ENCODE measurements at places on chromosomes 3 and 15.

DNA sequence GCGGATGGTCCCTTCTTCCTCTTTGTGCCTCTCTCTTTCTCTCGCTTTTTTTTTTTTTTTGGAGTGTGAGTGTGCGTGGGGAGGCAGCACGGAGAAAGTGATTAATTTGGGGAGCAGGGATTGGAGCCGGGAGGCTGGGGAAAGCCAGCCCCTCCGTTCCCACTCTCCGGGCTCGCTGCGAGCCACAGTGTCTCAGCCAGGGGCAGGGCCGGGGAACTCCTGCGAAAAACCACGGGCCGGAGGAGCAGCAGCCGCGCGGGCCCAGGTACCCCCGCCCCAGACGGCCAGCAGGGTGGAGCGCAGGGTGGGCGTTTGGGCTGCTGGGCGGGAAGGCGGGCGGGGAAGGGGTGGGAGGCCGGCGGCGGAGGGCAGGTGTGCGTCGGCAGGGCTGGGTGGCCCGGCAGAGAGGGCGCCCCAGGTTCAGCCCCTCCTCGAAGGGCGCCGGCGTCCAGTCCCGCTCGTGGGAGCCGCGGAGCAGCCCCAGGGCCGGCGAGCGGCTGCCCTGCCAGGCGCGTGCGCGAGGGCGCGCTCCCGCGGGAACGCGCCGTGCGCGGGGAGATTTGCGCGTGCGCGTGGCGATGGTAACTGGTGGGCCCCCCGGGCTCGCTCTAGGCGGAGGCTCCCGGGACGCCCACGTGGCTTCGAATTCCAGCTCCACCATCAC, 1.4 kb downstream of the CHL1 start:
- DNase-seq = no peak

- no peak for DNase-seq
These were observed 153.2 kb upstream of the FRMD4B start for GRCh38 chr3:69539134-69539533.

DNA sequence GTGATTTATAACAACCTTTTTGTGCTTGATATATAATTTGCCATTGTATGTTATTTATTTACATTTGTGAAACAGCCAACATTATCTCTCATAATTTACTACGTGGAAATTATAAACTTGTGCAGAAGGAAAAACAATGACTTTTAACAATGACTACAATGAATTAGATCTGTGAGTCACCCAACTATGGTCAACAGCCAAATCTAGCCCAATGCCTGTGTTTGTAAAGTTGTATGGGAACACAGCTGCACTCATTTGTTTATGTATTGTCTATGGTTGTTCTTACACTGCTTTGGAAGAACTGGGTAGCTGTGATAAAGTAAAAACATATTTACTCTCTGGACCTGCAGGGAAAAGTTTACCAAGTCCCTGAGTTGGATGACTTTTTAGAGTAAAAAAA, 110.4 kb downstream of the OTOL1 start:
- no peak for DNase-seq

- DNase-seq = no peak
These were observed 19.0 kb upstream of the TRAK1 start for GRCh38 chr3:42071904-42072812.

DNA sequence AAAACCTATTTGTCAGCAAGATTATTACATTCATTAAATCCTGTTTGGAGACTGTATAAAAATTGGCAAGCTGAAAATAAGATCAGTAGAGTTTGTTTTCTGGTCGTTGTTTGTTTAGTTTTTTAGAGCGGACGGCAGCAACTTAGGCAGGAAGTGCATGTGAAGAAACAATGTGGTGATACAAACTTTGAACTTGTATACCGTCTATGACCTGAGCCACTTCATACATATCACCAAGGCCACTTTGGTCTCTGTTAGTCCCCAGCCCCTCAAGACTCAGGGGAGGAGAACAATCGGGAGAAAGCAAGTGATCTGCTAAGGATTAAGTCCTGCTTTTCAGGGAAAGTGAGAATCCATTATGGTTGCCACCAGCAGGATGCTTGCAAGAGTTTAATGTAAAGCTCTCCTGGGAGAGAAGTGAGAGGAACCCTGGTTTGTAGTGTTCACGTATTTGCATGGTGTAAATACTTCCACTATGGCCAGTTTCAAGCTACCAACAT, 31.1 kb downstream of the RASGRP1 start:
- no peak for DNase-seq

DNA sequence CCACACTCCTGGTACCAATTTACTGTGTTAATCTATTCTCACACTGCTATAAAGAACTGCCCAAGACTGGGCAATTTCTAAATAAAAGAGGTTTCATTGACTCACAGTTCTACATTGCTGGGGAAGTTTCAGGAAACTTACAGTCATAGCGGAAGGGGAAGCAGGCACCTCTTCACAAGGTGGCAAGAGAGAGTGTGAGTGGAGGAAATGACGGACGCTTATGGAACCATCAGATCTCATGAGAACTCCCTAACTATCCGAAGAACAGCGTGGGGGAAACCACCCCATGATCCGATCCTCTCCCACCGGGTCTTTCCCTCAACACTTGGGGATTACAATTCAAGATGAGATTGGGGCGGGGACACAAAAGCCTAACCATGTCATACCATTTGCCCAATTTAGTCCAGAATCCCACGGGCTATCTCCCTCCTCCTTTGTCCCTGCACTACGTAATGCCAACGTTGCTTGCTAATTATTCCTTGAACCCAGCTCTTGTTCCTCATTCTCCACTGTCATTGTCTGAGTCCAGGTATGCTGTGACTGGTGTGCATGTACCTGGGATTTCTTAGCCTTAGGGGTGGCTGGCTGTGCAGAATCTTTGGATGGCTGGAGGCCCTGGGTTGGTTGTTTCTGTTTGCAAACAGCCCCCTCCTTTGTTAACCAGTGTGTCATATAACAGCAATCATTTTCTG, 3.4 kb downstream of the PIGZ start:
- no peak for DNase-seq

DNA sequence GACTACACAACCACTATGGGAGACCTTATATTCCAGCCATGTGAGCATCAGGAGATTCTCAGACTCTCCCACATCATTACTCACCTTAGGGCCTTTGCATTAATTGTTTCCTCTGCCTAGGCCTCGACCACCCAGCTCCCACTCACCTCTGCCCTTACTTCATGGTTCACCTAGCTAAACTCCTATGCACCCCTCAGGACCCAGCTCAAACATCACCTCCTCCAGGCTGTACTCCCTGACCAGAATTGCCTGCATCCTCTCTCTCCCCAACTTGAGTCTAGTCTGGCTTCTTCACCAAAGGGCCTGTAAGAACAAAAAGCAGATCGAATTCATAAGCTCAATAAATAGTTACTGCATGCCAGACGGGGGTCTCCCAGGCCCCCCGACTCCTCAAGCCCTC, 53.1 kb upstream of the FAM174B start:
- DNase-seq = no peak

GRCh38 chr3:123480428-123480827, 31.5 kb upstream of the ADCY5 start:
- no peak for DNase-seq

DNA sequence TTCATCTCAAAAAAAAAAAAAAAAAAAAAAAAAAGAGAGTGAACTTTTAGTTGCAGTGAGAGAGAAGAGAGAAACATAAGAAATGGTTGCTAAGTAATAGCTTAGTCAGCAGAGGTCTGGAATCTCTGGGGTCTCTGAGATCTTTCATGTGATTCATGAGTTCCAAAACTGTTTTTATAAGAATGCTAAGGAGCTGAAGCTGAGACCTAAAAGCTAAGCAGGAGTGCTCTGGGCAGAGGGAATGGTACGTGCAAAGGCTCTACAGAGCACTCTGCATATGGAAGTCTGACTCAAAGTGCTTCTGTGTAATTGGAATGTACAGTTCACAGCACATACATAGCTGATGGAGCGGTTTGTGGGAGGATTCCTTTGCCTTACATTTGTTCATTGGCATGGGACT, 66.3 kb upstream of the LRIG1 start:
- DNase-seq = no peak

DNA sequence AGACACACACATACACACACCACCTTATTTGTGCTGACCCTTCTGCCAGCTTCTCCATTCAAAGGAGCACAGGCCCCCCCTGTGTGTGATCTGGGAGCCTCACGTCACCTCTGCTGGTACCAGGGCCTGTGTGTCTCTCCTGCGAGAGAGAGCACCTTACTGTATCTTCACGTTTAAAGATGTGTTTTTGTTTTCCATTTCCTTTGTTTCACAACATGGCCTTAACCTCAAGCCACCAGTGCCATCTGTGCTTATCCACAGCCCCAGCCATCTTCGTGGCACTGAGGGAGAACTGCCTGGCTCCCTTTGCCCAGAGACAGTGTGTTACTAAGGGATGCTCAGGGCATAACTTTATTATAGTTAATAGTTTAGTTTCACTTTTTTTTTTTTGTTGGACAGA, 52.3 kb downstream of the ABHD2 start:
- DNase-seq = no peak

DNA sequence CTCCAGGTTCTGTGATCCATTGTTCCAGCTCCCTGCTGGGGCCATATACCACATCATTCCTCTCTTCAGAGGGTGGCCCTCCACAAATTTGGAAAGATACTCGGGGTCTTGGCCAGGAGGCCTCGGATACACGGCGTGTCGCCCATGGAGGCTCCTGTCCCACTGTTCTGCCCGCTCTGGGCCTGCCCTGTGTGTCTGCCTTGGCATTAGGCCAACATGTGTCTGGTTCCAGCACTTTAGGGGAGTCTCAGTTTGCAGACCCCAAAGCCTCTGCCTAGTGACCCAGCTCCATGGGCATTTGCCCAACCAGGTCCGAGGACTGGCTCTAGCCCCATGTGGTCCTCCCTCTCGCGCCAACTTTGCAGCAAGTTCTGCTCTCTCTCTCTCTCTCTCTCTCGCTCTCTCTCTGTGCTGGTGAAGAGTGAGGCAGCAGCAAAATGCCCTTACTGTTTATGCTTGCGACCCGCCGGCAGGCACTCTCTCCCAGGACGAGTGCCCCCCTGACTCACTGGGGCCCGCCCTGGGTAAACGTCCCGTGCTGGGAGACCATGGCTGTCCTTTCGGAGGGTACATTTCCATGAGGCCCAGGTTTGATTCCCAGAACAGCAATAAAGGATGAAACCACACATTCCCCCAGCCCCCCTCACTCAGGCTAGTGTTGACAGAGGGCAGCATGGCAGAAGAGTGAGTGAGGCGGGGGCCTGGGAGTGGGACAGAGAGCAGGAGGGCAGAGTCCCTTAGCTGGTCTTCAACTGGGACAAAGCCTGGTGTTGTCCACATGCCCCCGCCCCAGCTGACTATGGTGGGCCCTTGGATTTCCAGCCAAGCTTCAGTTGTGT, 77.9 kb downstream of the ISG20 start:
- no peak for DNase-seq

DNA sequence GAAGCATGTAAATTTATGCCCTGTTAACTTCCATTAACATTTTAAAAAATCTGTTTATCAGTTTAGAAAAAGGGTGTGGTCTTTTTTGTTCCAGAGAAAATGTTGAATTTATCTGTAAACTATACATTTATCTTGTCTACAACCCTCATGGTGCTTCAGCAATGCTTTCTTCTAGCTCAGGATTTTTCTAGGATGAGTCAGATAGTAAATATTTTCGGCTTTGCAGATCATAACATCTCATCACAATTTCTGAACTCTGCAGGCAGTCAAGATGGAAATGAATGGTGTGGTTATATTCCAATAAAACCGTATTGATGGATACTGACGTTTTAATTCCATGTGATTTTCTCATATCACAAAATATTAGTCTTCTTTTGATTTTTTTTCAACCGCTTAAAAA, 70.5 kb upstream of the FOXB1 start:
- DNase-seq = no peak

DNA sequence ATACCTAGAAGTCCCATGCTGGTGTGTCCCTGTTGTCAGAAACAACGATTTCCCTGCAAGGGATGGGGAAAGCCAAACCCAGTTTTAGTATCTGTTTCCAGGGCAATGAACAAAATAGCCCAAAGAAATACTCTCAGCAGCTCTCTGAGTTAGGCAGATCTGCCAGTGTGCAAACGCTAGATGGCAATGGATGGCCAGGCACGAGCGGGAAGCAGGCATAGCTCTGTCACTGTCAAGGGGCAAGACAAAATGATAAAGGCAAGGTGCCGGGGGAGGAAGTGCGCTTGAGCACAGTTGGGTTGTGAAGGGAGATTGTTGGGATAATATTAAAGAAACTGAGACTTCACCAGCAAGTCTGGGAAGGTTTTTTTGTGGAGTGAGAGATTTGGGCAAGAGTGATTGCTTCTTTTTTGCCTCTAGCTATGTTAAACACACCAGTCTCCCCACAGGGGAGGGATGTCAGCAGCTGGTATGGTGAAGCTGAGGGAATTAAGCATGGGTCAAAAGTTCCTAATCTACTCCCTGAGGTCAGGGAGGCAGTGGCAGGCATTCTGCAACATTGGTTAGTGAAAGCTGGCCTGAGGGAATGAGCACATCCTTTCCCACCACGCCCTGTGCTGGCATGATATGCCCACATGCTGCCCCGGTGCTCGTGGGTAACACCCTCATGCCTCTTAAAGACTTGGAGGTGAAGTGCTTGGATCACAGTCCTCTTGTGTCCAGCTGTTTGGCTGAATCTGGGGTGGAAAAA, 117.5 kb downstream of the PDCD6IP start:
- no peak for DNase-seq

- DNase-seq = no peak
These were observed 1.7 kb downstream of the PLCD1 start for GRCh38 chr3:38027466-38028465.

DNA sequence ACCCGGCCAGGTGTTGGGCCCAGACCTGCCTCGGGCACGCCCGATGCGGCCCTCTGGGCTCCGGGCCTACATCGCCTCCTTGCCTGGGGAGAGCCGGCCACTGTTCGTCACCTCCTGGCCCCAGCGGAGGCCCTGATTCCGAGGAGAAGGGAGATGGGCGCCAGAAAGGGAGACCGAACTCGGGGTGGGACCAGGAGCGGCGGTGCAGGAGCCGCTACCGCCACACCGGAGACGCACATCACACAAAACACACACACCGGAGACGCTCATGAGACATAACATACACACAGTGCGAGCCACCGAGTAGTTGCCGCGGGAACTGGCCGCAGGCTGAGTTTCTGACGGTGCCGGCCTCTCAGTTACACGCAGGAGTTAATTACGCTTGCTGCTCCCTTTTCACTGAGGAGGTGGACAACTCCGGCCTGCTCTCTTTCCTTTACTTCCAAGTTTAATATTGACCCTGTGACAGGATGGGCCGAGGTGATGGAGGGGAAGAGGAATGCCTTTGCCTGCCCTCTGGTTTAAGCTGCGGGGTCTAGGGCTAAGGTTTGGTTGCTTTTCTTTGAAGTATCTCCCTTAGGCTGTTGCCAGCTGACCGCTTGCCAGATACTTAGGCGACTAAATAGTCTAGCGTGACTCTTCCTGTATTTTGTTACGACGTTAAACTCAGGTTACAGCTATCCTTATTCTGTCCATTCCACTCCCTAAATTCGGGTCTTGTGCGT, 570 bp downstream of the PCNP start:
- no peak for DNase-seq

Data from NCI-H187 (cell line).